ENCODE measurements at places on chromosomes 6 and 20. TPM values are rescaled to one million over a fixed set of nuclear protein-coding genes. Genes with fewer than 3 reads are reported as not detected.
A peak's percentile ranks its signal among the peaks of the same experiment; 100 is the strongest.

- no peak for DNase-seq
Measured at GRCh38 chr20:11459090-11459890, 458.4 kb upstream of the BTBD3 start.

DNA sequence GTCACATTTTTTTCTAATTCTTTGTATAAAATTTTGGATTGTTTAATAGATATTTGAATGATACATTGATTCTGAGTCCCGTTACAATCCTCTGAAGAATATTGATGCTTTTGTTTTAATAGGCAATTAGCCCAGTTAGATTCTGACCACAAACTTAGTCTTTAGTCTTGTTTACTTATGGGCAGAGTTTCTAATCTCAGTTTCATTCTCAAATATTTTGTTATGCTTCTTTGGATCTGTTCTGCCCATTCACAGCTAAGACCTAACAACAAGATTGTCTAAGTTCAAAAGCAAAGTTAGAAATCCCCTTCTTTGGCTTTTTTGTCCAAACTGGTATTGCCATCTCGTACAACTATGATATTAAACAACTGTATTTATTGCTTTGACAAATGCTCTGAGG lies 58.0 kb downstream of the TBXT start:
- DNase-seq, result no peak

GRCh38 chr6:110897433-110897832 lies 22.8 kb downstream of the AMD1 start:
- no peak for DNase-seq

- DNase-seq, result no peak
Measured at GRCh38 chr6:1605893-1606779, 3.6 kb upstream of the FOXC1 start.

DNA sequence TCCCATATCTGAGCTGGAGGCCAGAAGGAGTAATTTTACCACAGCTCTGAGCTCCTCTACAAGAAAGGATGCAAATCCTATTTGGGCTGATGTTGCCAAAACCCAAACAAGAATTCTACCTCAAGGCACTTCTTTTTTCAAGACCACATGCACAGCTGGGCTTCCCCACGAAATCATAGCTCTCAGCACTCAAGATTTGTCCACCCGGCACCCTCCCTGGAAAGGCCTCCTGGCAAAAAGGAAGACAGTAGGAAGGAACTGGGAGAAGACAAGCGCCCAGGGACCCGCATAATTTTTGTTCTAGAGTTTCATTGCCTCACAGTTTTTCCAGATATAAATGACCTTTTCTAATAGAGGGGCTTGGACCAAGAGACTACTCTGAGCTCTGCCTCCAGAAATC lies 90.5 kb downstream of the BANF2 start:
- DNase-seq, result no peak

DNA sequence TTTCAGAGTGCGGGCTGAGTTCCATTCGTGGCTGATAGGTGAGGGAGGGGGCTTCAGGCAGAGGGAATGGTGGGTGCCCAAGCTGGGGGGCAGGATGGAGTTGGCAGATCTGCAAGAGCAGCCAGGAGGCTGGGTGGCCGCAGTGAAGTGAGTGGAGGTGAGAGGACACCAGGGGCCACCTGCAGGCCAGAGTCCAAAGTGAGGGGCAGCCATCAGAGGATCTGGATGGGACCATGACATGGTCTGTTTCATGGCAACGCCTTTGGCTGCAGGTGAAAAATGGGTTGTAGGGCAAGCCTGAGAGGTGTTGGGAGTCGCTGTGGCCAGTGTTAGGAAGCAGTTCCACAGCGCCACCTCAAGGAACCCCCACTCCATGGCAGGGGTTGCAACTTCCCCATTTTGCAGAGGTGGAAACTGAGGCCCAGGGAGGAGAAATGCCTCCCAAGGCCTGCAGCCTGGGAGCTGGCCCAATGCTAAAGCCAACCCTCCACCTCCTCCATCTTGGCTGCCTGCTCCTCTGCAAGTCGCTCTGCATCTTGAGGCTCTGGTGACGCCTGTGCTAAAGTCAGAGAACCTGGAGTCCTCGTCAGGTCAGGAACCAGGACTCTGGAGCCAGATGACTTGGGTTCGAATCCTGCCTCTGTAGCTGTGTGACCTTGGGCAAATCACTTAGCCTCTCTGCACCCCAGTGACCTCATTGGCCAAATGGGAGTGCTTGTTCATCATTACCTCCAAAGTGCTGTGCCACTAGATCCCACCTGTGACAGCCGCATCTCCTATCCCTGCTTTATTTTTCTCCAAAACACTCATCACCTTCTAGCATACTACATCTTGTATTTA lies 153.8 kb downstream of the CEBPB start:
- peak; percentile 35 for DNase-seq

DNA sequence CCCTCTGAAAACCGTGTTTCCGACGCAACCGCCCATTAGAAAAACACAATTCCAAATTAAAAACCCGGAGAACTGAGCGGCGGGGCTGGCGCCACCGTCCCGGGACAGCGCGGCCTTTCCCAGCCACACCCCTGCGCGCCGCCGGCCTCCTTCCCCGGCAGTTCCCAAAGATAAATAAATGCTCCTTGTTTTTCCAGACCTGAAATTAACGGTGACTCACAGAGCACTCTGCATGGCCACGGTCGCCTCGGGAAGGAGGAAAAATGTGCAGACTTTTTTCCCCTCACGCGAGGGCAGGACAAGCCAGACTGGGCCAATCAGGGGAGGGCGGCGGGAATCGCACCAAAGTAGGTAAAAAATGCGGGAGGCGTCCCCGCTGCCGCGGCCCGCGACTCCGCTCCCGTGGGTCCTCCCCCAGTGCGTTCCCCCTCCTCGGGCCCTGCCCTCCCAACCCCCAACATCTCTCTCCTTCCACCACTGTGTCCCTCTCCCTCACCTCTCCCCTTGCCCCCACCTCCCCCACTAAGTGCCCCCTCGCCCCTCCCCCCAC lies 828 bp upstream of the DSTN start:
- DNase-seq, result peak; percentile 7

- no peak for DNase-seq
Measured at GRCh38 chr20:38338849-38339520, 7.3 kb upstream of the LBP start.

GRCh38 chr6:153994004-153994403 lies 45.0 kb upstream of the OPRM1 start:
- DNase-seq, result no peak

GRCh38 chr6:105985816-105986632 lies 100.1 kb upstream of the PRDM1 start:
- no peak for DNase-seq

- DNase-seq, result no peak
Measured at GRCh38 chr6:36067374-36068011, 39.9 kb downstream of the MAPK14 start.

DNA sequence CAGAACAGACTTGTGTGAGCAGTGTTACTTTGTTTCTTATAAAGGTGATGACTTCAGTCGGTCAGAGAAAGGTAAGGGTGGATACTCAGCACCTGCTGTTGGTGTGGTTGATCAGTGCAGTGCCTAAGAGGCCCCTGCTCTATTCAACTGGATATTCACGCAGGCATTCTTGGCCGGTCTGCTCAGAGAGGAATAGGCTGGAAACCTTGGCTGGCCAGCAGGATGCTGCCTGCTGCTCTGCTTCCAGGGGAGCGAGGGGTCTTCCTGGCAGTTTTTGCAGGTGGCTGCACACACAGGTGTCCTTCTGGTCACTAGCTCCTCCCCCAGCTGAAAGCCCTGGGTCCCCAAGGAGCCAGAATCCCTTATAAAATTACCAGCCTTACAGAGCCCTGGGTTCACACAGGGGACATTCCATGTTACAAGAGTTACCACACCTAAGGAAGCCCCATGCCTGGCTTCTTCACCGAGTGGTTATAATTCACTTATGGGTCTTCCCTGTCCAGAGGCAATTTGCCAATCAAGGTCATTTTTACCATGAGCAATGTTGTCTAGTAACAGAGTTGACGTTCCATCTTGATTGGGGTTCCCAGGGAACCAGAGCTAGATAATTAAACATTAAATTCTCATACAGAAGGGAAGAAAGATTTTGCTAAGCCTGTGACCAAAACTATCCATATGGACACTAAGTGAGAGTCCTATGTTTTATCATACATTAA lies 16.4 kb downstream of the SYNJ2 start:
- DNase-seq, result no peak

DNA sequence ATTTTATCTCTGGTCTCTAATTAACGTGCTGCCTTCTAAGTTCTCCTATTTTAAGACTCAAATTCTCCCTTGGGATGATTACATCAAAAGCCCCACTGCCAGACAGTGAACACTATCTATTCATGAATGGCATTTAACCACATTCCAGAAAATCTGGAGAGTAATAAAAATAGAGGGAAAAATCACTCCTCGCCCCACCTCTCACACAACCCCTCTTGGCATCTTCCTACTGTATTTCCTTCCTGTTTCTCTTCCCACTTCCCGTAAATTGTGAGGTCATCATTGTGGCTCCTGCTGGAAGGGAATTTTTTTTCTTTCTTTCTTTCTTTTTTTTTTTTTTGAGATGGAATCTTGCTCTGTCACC lies 31.5 kb downstream of the RAB44 start:
- DNase-seq, result no peak

DNA sequence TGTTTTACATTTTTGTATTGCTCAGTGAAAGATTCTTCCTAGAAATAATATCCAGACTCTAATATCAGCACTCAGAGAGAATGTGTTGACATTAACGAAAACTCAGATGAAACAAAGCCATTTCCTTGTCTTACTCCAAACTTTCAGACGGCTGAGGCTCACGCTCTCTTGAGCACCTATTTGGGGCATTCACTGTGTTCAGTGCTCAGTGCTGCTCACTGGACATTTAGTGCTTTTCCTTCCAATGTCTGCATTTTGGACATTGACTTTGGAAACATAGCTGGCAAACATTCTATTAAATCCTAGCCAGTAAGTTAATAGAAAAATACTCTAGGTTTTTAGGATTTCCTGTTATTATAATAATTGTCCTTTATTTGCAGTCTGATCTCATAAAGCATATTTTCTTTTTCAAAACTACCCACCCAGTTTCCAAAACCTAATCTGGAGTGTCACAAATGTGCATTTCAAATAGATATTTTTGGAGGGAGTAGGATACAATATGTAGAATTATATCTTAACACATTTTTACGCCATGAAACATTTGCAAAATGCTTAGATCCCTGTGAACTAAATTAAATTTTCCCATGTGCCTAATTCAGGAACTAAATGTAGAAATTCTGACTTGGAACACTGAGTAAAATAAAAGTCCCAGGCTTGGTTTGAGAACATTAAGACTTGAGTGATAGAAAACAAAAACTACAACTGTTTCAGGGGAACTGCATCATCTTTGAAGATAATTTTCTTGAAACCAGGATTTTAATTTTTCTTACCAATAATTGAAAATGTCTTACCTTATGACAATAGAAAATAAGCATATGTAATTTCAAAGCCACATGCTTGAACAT lies 91.7 kb upstream of the B3GAT2 start:
- DNase-seq, result no peak

DNA sequence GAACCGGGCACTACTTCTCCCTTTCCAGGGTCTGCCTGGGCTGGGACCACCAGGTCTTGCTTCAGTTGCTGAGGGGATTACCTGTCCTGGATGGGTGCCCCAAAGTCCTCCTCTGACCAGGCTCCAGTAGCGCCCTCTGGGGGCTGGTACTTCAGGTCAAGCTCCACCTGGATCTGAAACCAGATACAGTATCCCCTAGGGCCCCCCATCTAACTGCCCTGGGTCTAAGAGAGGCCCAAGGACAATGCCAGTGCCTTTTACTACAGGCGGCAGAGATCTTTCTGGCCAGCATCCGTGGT lies 11.2 kb upstream of the SPAG4 start:
- DNase-seq, result peak; percentile 38

DNA sequence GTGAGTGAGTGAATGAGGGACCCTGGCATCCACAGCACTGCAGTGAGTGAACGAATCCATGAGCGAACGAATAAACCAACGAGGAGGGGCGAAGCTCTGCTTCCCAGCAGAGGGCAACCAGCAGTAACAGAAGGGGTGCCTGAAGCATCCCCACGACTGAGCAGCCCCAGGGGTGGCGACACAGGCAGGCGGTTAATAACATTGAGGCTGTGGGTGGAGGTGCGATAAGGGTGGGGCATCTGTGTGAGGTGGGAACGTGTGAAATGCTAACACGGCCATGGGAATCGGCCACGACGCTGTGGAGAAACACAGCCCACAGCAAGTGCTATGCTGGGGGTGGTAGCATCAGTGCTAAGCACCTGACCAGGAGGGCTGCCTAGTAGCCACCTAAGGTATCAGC lies 75.9 kb downstream of the TAF4 start:
- DNase-seq, result no peak

GRCh38 chr6:150363733-150364132 lies 5.1 kb upstream of the IYD start:
- DNase-seq, result no peak

The RARS2 gene
- 20.7 TPM for total RNA-seq

The TAGAP gene
- total RNA-seq, result 56.1 TPM
